Fibroblast of skin of scalp (primary cell): ENCODE measurements at places on chromosomes 7 and 10.
A peak's percentile ranks its signal among the peaks of the same experiment; 100 is the strongest.

GRCh38 chr7:92359801-92360200, 87.5 kb upstream of the GATAD1 start:
- DNase-seq = peak; percentile 48

DNA sequence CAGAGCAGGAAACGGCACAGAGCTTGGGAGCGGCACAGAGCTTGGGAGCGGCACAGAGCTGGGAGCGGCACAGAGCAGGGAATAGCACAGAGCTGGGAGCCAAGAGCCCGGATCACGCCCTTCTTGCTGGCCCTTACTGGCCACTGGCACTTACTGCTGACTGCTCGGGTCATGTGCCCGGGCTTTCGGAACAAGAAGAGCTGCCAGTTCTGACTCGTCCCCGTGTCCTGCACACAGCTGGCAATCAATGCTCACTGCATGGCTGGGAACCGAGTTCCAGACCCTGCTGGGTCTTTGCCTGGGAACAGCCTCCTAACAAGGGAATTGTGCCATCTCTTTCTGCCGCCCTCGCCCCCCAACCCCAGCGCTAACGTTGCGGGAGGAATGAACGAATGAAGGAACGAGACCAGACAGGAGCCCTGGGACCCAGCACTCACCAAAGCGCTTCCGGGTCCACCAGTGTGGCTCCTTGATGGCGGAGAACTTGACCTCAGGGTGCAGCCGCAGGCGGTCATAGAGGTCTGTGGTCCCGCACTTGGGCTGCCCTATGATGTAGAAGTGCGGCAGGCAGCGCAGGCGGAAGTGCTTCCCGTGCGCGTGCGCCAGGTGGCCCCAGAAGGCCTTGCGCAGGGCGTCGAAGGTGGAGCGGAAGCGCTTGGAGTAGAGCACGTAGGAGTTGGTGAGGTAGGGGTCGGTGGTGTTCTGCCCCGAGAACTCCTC, 49.1 kb downstream of the CHST15 start:
- no peak for DNase-seq

DNA sequence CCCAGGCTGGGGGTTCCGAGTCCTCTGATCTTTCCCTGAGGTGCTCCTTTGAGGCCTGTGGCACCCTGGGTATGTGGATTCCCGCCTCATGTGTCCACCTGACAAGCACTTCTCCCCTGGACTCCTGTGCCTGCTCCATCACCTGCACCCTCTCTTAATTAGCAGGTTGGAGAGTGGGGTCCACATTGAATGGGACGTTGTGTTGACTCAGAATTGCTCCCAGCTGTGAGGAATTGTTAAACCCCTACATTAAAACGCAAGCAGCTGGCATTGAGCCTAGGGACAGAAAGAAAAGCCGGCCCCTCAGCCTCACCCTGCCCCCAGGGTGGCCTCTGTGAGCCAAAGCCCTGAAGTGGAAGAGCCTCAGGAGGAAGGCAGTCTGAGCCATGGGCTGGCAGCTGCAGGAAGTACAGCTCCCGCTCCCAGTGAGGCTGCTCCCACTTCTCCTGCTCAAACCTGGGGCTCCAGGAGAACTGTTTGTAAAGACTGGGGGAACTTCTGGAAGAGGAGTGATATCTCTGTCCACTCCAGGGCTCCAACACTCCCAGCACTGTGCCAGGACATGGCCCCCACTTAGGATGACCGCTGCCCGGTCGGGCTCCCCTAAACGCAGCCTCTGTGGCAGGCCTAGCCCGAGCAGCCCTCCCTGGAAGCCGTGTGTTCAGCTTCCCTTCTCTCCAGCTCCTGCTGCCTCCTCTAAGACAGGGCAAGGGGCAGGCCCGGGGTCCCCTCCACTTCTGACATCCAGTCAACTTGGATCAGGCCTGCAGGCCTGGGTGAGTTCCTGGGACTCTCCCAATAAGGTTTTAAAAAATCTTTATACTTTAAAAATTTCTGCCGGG, 1.8 kb upstream of the OPN4 start:
- DNase-seq = peak; percentile 42

DNA sequence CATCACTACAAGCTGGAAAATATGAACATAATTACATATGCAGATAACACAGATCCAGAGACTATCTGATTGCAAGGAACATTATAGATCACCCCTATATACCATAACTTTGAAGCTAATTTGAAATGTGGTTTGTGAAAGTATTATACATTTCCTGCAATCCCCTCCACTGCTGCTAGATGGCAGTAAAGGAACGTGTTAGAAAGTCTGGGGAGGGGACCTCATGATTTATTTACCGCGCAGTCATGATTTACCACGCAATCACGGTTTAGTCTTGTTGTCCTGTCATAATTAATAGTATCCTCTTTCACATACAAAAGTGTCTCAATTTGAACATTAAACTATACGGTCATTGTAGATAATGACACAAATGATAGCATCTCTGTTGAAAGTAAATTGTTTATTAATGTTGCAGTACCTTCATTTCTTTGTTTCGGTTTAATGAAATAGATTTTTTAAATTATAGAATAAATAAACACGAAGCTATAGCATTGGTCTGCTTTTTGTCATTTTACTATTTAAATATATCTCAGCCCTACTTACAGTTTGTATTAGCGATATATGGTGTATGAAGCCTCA, 145.3 kb upstream of the PRSS1 start:
- DNase-seq = peak; percentile 62

GRCh38 chr7:106205621-106206222, 79.1 kb downstream of the NAMPT start:
- peak; percentile 25 for DNase-seq
